ENCODE measurements at places on chromosomes 7 and 10.

DNA sequence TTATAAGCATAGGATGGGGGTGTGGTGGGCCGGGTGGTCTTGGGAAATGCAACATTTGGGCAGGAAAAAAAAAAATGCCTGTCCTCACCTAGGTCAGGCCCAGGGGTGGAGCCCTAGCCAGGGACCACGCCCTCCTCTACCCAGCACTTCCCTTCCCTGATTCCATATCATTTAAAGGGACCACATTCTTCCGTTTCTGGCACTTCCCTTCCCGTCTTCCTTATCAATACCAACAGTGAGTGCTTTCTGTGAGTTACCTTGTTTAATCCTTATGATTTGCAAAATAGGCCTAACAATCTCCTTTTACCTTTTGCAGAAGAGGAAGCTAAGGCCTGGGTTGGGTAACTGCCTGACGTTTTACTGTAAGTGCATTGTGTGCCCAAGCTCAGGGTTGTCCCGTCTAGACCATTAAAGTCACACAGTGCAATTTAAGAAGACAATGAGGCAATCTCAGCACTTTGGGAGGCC lies 16.7 kb upstream of the C10orf95 start:
- no peak for DNase-seq

DNA sequence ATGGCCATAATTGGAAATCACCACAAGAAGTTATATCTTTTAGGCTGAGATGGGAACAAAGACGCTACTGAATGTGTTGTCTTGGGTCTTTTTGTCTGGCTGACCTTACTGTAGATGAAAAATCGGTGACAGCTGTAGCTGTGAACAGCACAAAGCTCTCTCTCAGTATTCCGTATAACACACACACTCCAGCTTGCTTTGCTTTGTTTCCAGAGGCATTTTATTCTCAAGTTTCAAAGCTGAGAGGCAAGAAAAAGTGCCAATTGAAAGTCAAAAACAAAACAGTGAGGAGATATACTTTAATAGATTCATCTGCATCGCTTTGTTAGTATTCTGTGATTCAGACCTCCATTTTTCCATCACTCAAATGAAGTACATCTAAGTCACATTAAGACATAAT lies 39.6 kb upstream of the CABCOCO1 start:
- DNase-seq = no peak

- no peak for DNase-seq
These were observed 16.9 kb upstream of the TAX1BP1 start for GRCh38 chr7:27723085-27723484.

DNA sequence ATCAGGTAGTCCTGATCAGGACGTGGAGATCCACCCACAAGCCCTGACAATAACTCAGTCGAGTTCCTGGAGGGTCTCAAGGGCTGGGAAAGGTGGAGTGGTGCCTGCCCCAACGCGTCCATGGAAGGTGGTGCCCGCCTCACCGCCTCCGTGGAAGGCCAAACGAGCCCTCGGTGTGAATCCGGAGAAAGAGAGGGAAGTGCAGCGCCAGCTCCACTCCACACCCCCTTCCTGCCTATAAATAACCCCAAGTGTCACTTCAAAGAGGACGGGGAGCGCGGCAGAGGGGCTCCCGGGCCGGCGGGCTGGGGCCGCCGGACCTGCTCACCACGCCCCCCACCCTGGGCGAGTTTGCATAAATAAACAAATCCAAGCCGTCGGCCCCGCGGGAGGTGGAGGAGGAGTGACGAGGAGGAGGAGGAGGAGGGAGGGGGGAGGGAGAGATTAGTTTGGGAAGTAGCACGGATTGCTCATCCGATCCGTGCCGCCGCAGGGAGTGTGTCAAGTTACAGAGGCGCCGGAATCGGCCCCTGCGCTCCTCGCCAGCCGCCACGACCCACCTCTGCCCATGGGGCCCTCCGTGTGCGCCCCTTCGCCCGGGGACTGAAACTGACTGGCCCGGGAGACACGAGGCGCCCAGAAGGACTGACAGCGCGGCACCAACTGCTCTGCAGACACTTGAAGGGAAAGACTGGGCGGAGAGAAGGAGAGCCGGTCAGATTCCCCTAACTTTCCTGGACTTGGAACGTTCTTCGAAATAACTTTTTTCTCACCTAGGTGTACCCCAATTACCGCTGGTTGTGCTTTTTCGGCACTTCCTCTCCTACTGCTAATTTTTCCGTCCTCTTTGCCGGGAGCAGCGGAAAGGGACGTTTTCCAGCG lies at the start of gene COL13A1:
Gene COL13A1, plus strand, starts transcription at position 473 of the 882 bp plus-strand sequence. CDS start 518 bp downstream, outside the sequence.
- DNase-seq = no peak

DNA sequence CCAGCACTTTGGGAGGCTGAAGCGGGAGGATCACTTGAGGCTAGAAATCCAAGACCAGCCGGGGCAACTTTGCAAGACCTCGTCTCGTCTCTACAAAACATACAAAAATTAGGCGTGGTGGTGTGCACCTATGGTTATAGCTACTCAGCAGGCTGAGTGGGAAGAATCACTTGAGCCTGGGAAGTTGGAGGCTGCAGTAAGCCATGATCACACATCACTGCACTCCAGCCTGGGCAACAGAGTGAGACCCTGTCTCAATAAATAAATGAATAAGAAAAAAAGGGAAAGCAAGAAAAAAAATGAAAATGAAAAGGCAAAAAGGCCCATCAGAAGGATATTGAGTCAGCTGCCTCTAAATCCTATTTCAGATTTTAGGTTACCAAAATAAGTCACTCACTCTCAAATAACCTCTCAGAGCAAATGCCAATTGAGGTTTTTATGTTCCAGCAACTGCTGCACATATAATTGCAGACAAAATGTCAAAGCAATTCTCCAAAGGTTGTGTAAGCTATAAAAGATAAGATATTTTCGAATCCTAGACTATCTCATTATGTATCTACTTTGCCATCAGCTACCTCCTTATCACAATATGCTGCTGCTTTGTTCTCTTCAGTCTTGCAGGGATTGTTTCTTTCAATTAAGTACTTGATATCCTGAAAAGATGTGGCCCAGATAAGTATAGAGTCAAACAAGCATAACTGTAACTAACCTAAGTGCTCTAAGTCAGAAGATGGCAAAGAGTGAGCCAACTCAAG lies 4.7 kb downstream of the BAZ1B start:
- no peak for DNase-seq

- no peak for DNase-seq
These were observed 88.9 kb downstream of the IPMK start for GRCh38 chr10:58178811-58179210.

- no peak for DNase-seq
These were observed 30.8 kb downstream of the CASD1 start for GRCh38 chr7:94540428-94540827.

DNA sequence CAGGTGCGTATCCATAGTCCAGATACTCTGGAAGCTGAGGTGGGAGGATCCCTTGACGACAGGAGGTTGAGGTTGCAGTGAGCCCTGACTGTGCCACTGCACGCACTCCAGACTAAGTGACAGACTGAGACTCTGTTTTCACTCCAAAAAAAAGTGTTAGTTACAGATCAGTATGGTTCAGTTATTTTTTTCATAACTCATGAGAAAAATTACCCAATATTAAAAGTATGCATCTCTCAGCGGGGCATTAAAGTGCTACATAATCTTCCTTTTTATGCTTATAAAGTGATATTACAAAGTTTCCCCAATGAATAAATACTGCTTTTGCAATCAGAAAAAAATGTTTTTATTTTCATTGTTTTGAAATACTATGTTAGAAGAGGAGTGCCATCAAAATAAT lies 147.9 kb downstream of the ZNF438 start:
- no peak for DNase-seq

- DNase-seq = no peak
These were observed 110.6 kb upstream of the IMMP2L start for GRCh38 chr7:111672901-111673300.

GRCh38 chr7:46243406-46243805 lies 322.3 kb upstream of the IGFBP3 start:
- no peak for DNase-seq

GRCh38 chr10:92846-93245 lies 42.4 kb upstream of the ZMYND11 start:
- no peak for DNase-seq

GRCh38 chr7:142646386-142647140 lies 102.7 kb upstream of the PRSS1 start:
- DNase-seq = no peak

- no peak for DNase-seq
These were observed 756.6 kb upstream of the C7orf33 start for GRCh38 chr7:147833970-147834369.

GRCh38 chr7:95028683-95029082 lies 121.3 kb downstream of the PPP1R9A start:
- no peak for DNase-seq

DNA sequence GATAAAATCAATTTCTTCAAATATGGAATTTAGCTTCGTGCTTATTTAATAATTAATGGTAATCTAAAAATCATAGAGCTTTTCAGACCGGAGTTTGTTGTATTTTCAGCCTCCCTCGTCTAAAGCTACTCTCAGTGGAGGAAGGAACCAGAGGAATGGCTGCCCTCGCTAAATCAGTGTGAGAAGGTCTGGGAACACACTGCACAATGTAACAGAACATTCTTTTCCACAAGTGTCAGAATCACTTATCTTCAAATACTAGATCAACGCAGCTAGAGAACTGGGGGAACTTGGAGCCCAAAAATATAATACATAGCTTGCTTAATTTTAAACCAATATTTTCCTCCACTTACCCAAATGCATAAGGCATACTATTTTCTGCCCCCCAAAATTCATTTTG lies 148.5 kb downstream of the MTERF1 start:
- no peak for DNase-seq

All from CD8-positive, alpha-beta memory T cell (primary cell).